ENCODE measurements at places on chromosomes 2 and 18.

GRCh38 chr2:230473378-230473777, 57.4 kb downstream of the SP100 start:
- DNase-seq, result no peak

GRCh38 chr2:180520921-180521581, 459.4 kb upstream of the UBE2E3 start:
- no peak for DNase-seq

DNA sequence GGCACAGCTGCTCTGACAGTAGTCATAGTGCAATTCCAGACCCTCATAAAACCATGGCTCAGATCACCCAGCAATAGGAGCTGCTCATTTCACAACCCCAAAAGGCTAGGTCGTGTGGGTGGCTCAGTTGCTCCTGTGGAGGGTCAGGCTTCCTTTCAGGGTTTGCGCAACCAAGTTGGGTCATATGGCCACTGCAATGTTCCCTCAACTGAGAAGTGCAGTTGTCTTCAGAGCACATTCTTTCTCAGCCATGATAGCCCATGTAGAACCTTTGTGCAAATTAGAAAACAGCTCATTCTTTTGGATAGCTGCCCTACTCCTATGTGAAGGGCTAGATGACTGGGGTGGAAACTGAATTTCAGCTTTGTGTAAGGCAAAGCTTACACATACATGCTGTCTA, 3.2 kb downstream of the SERPINB13 start:
- no peak for DNase-seq

- no peak for DNase-seq
These were observed at the start of gene SYT4 for GRCh38 chr18:43277164-43277600. TSS of gene SYT4 (minus strand) at chr18:43277490. CDS start at chr18:43277281, 209 bp downstream.

DNA sequence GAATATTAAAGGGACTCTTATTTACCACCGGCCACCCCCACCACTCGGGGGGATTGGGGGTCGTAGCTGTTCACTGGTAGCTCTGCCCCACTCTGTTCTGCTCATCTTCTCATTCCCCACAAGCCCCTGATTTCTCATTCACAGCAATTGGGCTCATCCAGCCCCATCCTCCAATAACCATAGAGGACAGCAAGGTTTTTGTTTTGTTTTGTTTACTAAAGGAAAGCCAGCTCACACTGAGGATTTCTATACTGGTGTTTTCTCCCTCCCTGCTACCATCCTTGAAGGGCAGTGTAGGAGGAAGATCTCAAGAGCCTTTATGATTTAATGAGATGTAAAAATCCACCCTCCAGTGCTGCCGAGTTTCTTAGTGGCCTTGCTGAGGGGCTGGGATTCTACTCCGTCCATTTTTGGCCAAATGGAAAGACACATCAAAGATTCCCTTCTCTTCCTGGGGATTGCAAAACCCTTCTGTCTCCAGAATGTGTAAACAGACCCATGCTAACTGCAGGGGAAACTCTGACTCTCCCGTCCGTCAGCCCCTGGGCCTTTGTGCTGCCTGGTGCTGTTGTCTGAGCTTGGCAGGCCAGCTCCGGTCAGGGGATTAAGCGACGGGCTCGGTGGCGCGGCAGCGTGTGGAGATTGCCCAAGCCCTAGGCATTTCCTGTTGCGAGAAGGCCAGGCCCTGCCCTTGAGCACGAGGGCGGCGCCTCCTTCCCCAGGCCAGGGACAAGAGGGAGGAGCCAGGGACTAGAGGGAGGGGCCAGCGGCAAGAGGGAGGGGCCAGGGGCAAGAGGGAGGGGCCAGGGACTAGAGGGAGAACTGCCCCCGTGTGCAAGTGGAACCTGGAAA, 165.0 kb downstream of the ANTXR1 start:
- no peak for DNase-seq

- no peak for DNase-seq
These were observed 299.3 kb downstream of the CELF4 start for GRCh38 chr18:37266290-37266689.

GRCh38 chr2:29573612-29574011, 347.8 kb downstream of the ALK start:
- no peak for DNase-seq

GRCh38 chr18:74604361-74604760, 6.7 kb downstream of the ZNF407 start:
- DNase-seq, result no peak

DNA sequence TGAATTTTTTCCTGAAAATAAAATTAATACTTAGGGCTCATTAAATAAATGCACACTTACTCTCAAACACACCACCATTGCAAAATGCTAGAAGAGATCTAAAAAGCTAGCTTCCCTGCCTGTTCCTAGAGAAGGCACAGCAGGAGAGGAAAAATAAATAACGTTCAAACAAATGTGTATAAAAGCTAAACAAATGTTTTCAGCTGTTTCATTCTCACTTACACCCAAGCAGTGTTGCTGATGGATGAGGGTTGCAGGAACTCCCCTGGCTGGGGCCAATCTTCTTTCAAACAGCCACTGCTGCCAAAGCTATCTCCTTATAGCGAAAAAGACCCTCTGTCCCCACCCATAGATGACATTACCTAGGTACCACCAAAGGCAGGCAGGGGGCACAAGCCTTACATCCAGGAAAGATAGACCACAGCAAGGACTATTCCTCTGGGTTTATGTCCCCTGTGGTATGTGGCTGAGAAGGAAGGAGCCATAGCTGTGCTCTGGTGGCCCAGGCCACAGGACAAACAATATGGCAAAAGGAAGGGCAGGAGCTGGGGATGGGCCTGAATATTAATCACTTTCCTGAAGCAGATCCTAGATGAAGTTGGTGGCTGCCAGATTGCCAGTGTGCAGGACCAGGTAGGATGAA, 214.6 kb downstream of the TTC32 start:
- DNase-seq, result no peak

- no peak for DNase-seq
These were observed 303.9 kb upstream of the EPHA4 start for GRCh38 chr2:221876016-221876415.

GRCh38 chr18:11700876-11701275, 11.8 kb downstream of the GNAL start:
- no peak for DNase-seq

GRCh38 chr2:177754492-177754873, 318.1 kb downstream of the PDE11A start:
- no peak for DNase-seq

GRCh38 chr18:59311631-59312030, 6.8 kb downstream of the CPLX4 start:
- no peak for DNase-seq

DNA sequence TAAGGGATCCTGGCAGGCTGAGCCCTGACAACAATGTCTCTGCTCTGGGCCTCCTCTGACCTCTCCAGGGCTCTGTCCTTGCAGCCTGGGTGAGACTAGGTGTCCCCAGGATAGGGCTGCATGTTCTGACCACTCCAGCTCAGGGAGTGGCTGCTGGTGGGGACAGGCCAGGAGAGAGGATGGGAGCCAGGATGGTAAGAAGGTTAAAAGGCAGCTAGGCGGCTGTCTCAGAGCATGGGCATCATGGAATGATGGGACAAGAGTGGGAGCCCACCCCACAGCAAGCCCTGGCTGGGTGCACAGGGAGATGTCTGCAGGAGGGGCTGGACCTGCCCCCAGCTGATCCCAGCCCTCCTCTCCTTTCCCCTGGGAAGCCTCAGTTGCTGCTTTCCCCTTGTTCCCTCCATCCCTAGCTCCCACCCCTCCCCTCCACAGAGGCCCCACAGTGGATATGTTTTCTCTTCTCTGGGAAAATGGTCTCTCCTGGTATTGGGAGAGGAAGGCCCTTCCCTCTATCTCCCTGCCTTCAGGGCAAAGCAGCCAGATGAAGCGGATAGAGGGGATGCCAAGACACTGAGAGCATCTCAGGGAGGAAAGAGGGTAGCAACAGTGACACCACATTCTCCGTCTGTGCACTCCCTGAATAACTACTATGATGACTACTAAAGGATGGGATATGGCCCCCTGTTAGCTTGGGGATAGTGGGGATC, 334.3 kb downstream of the DYSF start:
- DNase-seq, result no peak

DNA sequence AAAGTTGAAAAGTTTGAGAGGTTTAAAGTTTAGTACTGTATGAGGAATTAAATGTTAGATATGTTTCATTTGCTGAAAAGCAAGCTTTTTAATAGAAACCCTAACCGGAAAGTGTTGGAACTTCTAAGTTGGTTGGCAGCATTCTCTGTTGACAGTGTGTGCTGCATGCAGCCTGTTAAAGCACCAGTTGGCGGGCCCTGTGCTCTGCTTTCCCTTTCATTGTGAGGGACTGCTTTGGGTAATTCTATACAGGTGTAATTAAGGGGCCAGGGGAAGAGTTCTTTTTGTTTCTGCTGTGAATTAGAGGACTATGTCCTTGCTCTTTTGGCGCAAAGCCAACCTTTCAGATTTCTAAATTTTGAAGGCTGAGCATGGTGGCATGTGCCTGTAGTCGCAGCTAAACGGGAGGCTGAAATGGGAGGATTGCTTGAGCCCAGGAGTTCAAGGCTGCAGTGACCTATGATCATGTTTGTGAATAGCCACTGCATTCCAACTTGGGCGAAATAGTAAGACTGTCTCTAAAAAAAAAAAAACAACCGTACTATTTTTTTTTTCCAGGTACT, 20.1 kb downstream of the PLEKHB2 start:
- no peak for DNase-seq

- no peak for DNase-seq
These were observed 14.4 kb downstream of the RAB12 start for GRCh38 chr18:8623549-8624106.

GRCh38 chr2:80490964-80491363, 186.4 kb upstream of the LRRTM1 start:
- DNase-seq, result no peak

DNA sequence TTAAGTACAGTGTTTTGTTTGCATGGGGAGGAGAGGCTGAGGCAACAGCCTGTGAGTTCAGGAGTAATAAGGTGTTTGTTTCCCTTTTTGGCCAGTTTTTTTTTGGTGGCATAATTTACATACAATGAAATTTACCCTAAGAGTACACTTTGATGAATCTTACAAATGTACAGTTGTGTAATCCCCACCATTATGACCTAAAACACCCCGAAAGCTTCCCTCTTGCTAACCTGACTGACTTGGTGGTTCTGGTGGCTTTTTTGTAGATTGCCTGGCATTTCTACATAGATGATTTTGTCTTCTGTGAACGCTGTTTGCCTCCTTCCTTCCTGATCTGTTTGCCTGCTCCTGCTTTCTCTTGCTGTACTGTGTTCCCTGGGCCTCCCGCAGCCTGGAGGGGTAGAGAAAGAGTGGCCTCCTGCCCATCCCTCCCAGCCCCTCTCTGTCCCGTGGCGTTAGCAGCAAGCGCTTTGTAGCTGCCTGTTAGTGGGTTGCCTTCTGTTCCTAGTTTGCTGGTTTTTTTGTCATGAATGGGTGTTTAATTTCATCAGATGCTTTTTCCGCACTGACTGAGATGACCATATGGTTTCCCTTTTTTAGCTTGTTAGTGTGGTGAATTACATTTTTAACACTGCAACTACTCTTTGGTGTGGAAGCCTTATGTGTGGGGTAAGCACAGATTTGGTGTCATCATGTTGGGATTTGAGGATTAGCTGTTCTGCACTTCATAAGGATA, 32.1 kb downstream of the ASAP2 start:
- no peak for DNase-seq

- DNase-seq, result no peak
These were observed 106.4 kb upstream of the UGP2 start for GRCh38 chr2:63735263-63735662.

DNA sequence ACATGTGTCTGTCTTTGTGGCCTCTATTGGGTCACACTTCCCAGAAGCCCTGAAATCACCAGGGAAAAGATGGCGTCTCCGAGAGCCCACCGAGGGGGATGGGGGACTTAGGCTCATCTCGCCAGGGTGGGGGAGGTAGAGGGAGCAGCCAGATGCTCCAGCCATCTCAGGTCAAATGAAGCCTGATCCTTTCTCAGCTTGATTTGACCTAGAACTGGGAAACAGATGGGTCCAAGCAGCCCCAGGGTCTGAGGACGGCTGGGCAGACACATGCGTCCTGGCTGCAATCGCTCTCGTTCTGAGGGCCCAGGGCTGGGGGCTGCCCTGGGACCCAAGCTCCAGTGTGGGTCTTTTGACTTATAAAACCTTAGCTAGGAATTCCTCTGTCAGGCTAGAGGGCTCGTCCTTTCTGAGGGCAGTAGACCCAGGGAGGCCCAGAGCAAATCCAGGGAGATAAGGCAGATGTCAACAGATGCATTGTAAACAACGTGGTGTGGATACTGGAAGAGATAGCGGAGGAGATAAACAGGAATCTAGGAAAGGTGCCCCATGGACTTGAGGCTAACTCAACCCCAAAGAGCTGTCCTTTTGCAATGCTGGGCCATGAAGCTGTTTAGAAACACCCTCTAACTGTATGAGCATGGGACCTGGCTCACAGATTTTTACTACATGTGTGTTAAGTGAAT, 127.7 kb downstream of the MYCN start:
- no peak for DNase-seq

DNA sequence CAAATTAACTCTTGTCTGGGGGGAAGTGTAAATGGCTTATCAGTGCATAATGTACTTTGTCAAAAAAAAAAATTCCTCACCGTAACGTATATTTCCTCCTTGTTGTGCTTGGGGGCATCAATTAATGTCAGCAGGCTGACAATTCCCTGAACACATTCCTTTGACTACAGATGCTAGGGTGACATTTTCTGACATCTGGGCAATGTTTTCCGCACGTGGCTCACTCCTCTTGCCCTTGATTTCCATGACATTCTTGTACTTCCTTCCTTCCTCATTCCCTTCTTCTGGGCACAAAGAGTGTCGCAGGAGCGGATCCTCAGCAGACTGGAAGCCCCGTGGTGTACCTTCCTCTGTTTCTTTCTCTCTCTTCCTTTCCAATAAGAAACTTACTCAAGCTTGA, 173.7 kb downstream of the SP3 start:
- DNase-seq, result no peak

DNA sequence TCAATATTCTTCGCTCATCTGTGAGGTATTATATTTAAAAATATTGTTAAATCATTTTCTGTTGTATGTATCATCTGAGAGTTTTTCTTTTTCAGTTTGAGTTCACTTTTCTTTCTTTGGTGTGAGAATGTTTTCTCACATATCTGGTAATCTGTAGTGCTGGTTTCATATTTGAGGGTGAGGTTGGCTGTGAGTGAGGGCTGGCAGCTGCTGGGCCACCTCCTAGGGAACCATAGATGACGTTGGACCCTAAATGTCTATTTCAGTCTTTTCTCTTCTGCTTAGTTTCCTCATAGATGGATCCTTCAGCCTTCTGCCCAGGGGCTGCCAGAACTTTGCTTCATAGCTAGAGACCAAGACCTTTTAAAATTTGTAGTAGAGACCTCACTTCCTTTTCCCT, 33.5 kb downstream of the MGAT5 start:
- no peak for DNase-seq

GRCh38 chr2:19576411-19576810, 218.0 kb upstream of the OSR1 start:
- DNase-seq, result no peak

- no peak for DNase-seq
These were observed 768.9 kb upstream of the CDH7 start for GRCh38 chr18:64981915-64982314.

GRCh38 chr2:40282428-40282827, 169.5 kb downstream of the SLC8A1 start:
- no peak for DNase-seq

GRCh38 chr2:104786821-104787220, 67.1 kb upstream of the POU3F3 start:
- no peak for DNase-seq

- no peak for DNase-seq
These were observed 56.4 kb upstream of the KCNG2 start for GRCh38 chr18:79741362-79741700.
